ENCODE measurements at places on chromosomes 3 and 15.

- no peak for DNase-seq
These were observed 76.0 kb upstream of the ATP10A start for GRCh38 chr15:25939122-25939521.

DNA sequence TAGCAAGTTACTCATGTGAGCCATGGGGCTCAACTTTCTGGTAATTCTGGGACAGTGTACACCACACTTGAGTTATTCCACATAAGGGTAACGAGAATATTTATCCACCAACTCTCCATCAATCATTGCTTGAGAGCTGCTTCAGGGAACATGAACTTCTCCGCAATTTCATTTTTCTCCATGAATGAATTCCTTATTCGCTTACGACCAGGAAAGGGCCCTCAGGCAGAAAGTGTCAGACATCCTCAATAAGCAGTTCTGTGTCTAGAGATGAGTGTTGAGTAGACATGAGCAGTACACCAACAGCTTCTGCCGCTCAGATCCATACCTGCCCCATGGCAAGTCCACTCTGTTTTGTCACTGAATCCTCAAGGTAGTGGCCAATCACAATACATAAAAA lies 24.8 kb upstream of the IQCF2 start:
- no peak for DNase-seq

DNA sequence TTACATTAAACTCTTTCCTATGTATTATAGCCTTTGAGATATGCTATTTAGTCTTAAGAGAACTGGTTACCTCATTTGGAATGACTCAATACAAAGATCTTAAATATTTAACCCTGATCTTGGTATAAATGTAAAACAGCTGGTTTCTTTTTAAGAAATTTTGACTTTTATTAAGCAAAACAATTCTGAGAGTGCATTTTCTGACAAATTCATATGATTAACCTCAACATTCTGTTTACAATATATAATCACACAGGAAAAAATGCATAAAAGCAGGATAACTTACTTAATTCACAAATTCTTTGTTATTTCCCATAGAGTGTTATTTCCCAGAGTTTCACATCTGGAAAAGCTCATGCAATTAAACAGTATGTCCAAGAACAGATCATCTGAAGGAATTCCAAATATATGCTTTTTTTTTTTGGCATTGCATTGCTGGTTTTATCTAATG lies 400.4 kb upstream of the THBS1 start:
- DNase-seq = no peak

DNA sequence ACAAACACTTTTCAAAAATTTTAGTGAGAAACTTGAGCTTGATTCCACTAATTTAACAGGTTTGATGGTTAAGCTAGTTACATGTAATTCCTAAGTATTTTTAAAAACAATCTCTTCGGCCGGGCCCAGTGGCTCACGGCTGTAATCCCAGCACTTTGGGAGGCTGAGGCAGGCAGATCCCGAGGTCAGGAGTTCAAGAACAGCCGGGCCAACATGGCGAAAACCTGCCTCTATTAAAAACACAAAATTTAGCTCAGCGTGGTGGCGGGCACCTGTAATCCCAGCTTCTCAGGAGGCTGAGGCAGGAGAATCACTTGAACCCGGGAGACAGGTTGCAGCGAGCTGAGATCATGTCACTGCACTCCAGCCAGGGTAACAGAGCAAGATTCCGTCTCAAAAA lies 25.3 kb downstream of the TRA2B start:
- DNase-seq = no peak

- DNase-seq = no peak
These were observed 253.1 kb downstream of the WDR72 start for GRCh38 chr15:53506370-53506769.

DNA sequence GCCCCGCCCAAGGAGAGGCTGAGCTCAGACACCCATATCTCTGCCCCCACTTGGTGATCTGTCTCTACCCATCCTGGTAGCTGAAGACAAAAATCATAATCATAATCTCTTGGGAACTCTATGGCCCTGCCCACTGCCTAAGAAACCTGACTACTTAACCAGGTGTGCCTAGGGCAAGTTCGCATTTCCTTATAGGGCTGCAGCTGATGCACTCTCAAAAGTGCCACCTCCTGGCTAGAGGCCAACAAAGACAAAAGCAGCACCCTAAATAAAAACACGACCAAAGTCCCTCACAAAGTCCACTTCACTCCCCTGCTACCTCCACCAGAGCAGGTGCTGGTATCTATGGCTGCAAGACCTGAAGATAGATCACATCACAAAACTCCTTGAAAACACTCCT lies 250.4 kb upstream of the SLITRK3 start:
- no peak for DNase-seq

- DNase-seq = no peak
These were observed 260.4 kb upstream of the P2RY1 start for GRCh38 chr3:152574461-152575079.

DNA sequence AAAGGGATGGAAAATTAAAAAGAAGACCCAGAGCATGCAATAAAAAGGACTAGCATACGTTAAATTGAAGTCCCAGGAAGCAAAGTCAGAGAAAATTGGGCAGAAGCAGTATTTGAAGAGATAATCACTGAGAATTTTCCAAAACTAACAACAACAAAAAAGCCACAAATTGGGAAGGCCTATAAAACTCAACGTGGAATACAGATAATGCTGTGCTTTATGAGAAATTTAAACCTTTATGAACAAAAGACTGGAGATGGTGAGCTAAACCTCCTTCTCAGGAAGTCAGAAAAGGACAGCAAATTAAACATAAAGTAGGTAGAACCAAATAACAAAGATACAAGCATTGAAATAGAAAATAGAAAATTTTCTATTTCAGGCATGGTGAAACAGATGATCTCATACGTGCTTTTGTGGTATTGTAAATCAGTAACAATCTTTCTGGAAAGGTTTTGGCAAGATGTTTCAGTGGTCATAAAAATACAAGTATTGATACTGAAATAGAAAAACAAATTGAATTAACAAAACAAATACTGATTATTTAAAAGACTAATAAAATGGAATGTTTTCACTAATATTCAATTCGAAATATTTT lies 55.6 kb downstream of the LYSMD4 start:
- no peak for DNase-seq

DNA sequence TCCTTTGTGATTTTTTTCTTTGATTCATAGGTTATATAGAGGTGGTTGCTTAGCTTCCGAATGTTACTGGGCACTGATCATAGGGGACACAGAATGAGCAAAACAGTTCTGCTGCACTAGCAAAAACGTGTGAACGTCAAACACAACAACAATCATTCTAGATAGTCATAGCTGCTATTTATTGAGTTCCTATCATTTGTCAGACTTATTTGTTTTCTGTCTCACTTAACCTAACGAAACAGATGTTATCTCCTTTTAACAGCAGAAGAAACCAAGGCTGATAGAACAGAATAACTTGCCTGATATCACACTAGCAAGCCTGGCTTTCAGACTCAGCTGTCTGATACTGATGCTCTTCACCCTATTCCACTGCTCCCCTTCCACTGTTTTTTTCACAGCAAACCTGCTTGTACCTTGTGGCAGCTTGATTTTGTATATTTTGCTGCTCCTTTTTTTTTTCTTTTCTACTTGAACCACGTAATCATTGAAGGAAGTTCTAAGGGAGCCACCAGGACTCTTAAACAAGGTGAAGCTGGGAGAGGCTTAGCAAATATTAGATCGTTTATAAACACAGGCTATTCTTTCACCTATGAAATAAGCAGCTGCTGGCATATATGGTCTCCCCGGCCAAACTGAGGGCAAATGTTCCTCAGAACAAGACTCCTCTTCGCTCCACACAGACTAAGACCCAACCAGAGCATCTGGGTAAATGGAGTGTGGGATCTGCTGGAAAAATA lies 78.8 kb downstream of the MCF2L2 start:
- DNase-seq = no peak

DNA sequence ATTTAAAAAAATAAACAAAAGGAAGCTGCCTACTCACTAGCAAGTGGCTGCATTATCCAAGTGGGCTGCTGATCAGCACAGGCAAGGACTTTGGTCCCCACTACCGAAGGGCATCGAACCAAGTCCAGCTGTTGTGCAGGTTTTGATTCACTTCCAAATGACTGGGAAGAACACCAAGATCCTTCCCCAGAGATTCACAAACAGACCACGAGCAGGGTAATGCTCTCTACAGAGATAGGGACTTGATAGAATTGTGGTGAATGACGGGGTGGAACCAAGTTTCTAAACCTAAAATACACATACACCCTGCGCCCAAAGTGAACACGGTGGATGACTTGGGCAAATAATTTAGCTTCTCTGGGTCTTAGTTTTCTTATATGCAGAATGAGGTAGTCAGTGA lies 203.7 kb upstream of the ICE2 start:
- DNase-seq = no peak

GRCh38 chr15:49964061-49964460 lies 155.0 kb downstream of the ATP8B4 start:
- no peak for DNase-seq

GRCh38 chr15:89841306-89841705 lies 26.7 kb upstream of the ANPEP start:
- no peak for DNase-seq

DNA sequence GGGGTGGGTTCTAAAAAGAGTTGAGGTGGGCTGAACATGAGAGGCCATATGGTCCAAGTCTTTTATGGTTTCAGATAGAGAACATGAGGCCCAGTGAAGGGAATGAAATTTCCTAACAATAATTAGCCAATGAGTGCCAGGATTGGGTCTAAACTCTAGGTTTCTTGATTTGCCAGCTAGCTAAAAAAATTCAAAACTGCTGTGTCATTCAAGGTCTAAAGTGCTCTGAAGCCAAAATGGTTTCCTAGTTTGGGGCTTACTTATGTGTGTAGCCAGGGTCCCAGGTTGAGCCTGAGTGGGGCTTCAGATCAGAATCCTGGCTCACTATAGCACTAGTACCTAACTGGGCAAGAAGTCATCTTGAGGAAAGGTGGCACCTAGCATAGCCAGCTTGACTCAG lies 55.3 kb upstream of the SYN2 start:
- DNase-seq = no peak

GRCh38 chr3:108524537-108524936 lies 14.1 kb upstream of the MYH15 start:
- DNase-seq = no peak

DNA sequence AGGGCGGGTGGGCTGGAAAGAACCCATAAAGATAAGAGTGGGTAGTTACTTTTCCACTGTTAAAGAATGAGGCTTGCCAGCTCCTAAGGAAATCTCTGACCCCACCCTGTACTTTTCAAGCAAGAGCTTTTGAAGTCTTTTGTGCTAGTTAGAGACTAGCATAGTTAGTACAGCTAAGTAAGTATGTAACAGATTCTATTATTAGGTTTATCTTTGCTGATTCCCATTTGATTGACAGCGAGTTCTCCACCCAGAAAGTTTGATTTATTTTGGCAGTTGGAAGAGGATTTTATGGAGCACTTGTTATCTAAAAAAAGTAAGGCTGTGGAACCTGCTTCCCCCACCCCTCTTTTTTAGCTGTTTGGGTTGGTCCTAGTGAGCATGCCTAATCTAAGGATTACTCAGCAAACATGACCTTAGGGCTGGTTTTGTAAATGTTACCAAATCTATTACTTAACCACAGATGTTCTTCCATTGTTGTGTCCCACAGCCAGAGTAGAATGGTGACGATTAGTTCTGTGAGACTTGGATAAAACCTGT lies 57.6 kb downstream of the FNDC3B start:
- no peak for DNase-seq

DNA sequence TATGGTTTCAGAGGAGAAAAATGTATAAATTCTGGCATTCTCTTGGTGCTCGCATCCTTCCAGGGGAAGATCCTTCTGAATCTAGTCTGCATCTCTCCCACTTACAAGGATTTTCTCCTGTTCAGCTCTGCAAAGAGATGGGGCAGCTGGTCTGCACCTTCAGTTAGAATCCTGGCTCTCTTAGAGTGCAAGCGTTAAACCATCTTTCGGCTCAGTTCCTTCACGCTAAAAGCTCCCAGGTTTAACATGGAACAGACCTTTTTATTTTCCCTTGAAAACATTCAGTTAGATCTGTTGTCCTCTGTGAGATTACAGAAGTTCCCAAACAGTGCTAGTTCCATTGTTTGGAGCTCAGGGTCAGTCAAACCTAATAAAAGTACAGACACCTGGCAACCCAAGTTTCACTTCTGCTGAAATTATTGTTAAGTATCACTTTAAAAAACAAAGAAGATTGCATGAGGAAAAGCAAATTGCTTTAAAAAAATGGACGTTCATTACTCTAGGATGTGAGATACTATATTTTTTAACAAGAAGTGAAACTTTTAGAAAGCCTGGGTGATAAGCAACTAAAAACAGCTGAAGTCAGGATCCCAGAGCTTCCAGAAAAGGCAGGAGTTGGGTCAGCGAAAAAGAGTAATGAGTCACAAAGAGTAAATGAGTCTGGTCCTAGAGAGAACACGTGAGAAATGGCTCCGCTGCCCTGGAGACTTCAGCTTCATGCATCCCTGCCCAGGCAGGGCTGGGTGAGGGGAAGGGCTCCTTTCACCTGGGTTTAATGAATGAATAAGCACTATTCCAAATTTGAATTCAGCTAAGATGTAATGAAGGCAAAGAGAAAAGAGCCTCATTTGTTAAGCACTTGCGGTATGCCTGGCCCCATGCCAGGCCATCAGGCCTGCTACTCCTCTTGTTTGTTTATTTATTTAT lies 63.3 kb downstream of the ABTB1 start:
- DNase-seq = no peak

- no peak for DNase-seq
These were observed 248.3 kb downstream of the SLCO3A1 start for GRCh38 chr15:92101708-92102394.

DNA sequence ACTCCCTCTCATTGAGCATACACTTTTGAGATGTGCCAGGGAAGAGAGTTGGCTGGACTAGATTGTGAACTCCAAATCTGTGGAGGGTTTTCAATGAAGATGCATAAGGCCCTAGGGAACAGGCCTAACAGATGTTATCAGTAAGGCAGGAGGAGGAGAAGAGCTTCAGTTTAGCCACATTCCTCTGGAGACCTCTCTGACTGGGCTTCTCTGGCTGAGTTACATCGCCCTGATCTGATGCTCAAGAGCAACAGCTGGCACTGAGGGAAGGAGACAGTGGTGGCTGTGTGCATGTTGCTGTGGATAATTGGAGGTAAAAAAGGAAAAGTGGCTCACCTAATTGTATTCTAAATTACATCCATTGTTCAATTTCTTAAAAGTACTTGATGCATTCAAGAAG lies 206.4 kb upstream of the CFAP20DC start:
- no peak for DNase-seq

DNA sequence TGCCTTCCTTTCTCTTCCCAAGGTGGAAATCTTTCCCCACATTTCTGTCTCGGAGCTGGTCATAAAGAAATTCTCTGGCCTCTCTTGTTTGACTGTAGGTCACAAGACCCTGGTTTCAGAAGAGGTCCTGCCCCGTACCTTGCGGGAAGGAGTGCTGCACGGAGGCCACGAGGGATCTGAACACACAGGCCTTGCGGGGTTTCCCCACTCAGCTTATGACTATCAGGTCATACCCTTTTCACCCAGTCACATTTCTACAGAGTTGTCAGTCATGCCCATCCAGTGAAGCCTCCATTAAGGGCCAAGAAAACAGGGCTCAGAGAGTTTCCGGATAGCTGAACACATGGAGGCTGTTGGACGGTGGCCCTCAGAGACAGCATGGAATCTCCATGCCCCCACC lies 54.7 kb upstream of the ATP13A3 start:
- DNase-seq = no peak

- DNase-seq = no peak
These were observed 42.1 kb downstream of the PLS1 start for GRCh38 chr3:142638291-142638690.
